ENCODE measurements at places on chromosomes 12 and 14. TPM values are rescaled to one million over a fixed set of nuclear protein-coding genes. Genes with fewer than 3 reads are reported as not detected.

CRADD gene
- 49.8 TPM for total RNA-seq

DNA sequence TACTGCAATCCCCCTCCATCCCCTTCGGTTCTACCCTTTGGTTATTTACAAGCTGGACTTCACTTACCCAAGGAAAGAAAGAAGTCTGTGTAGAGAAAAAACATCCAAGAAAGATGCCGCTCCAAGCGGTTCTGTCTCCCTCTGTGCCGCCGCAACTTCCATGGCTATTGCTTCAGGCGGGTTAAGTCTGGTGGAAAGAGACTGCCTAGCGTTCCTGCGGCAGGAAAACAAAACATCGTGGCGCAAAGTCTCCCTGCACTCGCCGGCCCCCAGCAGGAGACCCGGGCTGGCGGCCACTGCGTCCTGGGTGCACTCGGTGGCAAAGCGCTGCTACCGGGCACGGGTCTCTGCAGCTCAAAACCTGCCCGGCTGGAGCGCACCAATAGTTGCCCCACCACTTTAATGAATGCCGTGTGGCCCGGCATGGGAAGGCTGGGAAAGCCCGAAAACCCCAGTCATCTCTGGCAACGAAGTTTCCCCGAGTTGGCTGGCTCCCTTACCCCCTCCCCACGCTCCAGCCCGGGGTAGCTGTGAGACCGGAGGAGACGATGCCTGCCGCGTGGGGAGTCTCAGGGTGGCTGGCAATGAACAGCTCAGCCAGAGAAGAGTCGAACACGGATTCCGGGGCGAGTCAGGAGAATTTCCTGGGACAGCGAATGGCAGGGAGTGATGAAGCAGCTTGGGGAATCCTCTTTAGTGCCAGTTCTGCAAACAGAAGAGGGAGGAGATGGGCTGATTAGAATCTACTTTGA is 3.5 kb upstream of the KCNK10 start:
- peaks cover 4% of the 10 kb centered on the region for H3K4me1 ChIP-seq
- H3K4me3 ChIP-seq = no peak overlapping the region
- H3K27ac ChIP-seq = no peak overlapping the region
- peaks cover 67% of the 10 kb centered on the region for H3K27me3 ChIP-seq

SMCO2 gene
- not detected for total RNA-seq

- H3K36me3 ChIP-seq = no peaks in the 10 kb centered on the region
- no peaks in the 10 kb centered on the region for H3K27me3 ChIP-seq
- no peaks in the 10 kb centered on the region for H3K4me1 ChIP-seq
- no peak overlapping the region for H3K27ac ChIP-seq
- no peak for DNase-seq
- H3K4me3 ChIP-seq = no peak overlapping the region
Observed at GRCh38 chr12:83656004-83656403, 969.3 kb downstream of the TMTC2 start.

GRCh38 chr14:100893228-100893601 is 10.3 kb downstream of the RTL1 start:
- H3K27ac ChIP-seq = no peak overlapping the region
- H3K4me1 ChIP-seq = no peaks in the 10 kb centered on the region
- DNase-seq = peak; percentile 37
- H3K36me3 ChIP-seq = no peaks in the 10 kb centered on the region
- peaks cover 5% of the 10 kb centered on the region for H3K27me3 ChIP-seq
- H3K4me3 ChIP-seq = no peak overlapping the region

DNA sequence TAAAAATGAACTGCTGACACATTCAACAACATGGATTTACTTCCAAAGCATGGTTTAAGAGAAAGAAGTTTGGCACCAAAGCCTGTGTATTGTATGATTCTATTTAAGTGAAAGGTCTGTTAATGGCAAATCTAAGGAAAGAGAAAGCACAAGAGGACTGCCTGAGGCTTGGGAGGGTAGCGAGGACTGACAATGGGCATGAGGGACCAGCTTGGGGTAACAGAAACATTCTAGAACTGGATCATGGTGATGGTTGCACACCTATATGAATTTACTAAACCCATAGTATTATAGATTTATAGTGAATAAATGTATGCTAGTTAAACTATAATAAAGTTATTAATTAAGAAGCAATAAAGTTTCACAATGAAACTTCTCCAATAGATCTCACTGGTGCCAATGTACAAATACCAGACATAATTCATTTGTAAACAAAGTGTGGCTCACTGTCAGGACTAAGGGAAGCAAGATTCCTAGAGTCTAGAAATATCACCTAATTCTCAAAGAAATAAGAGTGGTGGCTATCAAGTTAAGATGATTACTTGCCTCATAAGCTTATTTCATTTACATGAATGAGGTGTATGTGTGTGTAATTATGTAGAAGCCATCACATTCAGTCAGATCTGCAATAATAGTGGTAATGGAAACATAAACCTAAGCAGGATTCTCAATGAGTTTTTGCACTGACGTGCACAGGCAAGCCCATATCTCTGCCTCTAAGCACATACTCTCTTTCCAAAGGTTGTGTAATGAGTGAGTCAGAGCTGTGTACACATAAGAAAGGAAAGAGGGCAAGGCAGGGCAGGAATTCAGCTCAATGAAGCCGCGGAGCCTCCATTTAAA is 353.4 kb downstream of the KCNH5 start:
- H3K36me3 ChIP-seq = no peaks in the 10 kb centered on the region
- no peaks in the 10 kb centered on the region for H3K4me1 ChIP-seq
- DNase-seq = peak; percentile 45
- H3K27me3 ChIP-seq = no peaks in the 10 kb centered on the region
